Epithelial cell of umbilical artery (primary cell): ENCODE measurements at places on chromosomes 5 and 9. TPM values are rescaled to one million over a fixed set of nuclear protein-coding genes. Genes with fewer than 3 reads are reported as not detected.

The ADRB2 gene
- 0.97 and 3.8 TPM in 2 replicates for total RNA-seq

The FST gene
- total RNA-seq: 45.5 and 47.7 TPM in 2 replicates

The TESK1 gene
- total RNA-seq: 3.6 and 4.7 TPM in 2 replicates

The MYORG gene
- 0.65 and 2.3 TPM in 2 replicates for total RNA-seq

The FGF10 gene
- total RNA-seq: not detected in 2 replicates

The IRX1 gene
- total RNA-seq: under 0.01 TPM in 1 of 2 replicates, not detected in the other

The ZNF879 gene
- 2.6 and 4.7 TPM in 2 replicates for total RNA-seq
